ENCODE measurements at places on chromosomes 5 and 9.

DNA sequence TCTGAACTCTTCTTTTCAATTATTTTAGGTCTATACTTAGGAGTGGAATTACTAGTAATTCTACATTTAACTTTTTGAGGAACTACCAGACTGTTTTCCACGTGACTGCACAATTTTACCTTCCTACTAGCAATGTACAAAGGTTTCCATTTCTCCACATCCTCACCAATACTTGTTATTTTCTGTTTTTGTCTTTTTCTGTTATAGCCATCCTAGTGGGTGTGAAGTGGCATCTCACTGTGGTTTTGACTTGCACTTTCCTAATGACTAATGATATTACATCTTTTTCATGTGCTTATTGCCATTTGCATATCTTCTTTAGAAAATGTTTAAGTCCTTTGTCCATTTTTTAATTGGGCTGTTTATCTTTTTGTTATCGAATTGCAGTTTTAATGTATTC, 136.9 kb upstream of the EGFLAM start:
- DNase-seq, result no peak

DNA sequence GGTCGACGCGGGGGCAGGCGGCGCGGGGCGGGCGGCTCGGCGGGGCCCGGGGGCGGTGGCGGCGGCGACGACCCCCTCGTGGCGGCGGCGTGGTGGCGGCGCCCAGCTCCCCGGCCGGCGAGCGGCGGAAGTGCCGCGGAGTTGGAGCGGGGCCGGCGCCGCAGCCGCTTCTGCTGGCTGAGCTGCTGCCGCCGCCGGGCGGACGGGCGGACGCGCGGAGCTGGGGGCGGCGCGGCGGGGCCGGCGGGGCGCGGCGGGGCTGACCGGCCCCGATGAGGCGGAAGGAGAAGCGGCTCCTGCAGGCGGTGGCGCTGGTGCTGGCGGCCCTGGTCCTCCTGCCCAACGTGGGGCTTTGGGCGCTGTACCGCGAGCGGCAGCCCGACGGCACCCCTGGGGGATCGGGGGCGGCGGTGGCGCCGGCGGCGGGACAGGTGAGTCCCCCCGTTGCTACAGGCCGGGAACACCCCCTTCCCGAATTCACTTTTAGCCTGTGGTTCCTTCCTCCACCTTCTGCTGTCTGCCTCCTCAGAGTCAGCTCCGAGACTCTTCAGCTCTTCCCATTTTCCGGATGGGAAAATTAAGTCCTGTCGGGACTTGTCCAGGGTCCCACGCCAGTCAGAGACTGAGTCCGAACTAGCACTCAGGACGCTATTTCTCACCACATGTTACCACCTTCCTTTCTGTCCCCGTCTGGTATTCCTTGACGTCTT, at the start of gene GALNT10:
GALNT10 (plus strand) TSS at position 139 of the 710 bp plus-strand sequence; CDS start at position 273, 134 bp downstream.
- peak; percentile 72 for DNase-seq

DNA sequence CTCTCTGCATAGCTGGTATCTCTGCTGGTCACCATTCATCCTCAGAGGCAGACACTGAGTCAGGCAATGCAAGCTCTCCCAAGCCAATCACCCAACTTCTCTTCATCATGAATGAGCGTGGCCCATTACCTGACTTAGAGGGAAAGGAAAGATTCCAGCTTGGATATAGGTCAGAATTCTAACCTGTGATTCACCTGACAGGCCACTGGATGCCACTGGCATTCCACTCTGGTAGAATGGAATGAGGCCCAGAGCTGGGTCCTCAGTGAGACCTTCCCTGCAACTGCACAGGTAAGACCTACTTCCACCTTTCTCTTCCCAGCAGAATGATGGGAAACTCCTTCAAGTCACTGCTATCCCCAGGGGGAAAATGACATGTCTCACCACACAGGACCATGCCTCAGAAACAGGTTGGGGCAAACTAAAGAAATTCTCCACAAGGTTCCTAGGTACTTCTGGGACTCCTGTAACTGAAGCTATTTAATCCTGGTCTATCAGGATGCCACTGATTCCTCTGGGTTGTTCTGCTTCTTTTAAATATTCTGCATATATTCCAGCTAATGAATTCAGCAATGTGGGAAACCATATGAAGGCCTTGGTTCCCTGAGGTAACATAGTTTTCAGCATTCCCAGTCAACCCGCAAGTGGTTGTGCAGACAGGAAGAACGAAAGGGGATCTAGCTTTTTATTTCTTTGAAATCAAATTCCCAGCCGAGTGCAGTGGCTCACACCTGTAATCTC, 62.0 kb downstream of the SUSD1 start:
- peak; percentile 16 for DNase-seq

DNA sequence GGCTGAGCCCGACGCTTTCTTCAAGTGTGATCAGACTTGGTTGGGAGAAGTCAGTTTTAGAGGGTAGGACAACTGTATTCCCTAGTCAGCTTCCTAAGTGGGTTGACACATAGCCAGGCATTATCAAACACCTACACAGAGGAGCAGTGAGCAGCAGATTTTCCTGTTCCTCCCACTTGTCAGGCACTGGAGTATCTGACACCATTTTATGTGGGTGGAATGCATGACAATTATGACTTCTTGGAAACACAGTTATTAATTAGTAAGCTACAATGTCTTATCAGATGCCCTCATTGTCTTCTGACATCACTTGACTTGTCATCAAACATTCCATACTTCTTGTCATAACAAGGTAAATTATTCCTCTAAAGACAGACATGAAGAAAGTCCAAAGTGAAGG, 124.9 kb downstream of the IRX2 start:
- no peak for DNase-seq

DNA sequence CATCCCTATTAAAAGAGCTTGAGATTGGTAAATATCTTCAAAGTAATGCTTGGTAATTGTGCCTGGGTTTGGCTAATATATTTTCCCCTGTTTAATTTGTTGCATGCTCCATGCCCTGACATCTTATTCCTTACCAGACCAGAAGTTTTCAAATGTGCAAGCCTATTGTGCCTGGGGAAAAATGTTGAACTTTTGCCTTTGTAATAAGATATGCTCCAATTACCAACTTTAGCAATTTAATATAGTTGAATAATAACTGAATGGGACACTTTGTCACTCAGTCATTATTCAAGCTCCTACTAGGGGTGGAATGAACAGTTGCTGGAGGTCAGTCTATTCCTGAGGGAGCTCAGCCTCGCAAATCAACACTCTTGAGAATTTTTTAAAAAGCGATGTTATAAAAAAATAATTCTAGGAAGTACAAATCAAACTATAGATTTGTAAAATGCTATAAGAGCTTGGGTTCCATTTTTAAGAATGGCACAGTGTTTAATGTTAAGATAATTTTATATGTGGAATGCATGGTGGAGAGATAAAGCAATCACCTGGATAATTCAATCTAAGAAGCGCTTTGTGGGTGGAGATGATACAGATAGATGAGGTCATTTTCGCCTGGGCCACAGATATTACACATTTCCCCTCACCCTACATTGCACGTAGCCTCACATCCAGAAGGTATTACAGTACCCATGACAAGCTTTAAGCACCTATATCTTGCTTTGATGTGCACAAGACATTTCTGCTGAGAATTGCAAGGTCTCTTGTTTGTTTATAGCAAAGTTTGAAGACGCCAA, 231.8 kb downstream of the PIK3R1 start:
- no peak for DNase-seq

- DNase-seq, result no peak
Measured at GRCh38 chr5:176956756-176957155, 49.8 kb downstream of the UIMC1 start.

GRCh38 chr9:5843794-5844471, 11.0 kb upstream of the ERMP1 start:
- no peak for DNase-seq

- no peak for DNase-seq
Measured at GRCh38 chr9:114003351-114003750, 74.7 kb downstream of the AMBP start.

DNA sequence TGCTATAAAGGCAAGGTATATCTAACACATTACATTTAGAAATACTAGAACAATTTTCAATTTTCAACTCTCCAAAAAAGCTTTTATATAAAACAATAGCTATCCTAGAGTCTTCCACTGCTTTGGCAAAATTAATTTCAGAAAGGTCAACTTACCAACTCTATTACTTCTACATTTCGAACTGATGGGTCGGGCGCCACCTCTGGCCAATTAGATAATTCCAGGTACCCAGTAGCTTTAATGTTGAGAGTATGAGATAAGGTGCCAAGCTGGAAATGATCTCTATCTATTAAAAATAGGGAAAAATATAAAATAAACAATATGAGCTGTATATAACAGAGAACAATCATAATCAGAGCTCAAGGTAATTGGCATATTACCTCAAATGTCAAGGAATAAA, 166.6 kb downstream of the AP3B1 start:
- no peak for DNase-seq

- no peak for DNase-seq
Measured at GRCh38 chr9:19410594-19410993, 1.8 kb downstream of the ACER2 start.

GRCh38 chr5:132459983-132460838, 30.4 kb downstream of the IRF1 start:
- DNase-seq, result no peak

DNA sequence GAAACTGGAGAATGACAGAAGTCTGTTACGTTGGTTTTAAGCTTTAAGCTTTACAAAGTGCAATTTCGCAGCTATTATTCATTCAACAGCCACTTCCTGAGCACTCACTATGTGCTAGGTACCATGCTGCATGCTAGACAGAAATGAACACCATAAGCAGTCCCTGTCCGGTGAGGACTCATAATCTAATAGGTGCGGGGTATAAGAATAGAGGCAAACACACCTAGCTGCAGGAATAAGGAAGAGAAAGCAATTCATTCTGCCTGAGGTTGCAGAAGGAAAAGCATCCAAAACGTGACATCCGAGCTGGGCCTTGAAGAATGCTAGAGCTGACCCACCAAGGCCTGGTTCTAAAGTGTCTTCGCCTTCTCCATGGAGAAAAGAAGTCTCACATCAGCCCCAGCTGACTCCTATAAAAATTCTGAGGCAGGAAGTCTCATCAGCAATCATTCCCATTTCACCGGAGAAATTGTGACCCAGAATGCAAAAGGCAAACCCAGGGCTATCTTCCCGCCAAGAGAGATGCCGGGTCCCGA, 542 bp downstream of the FKBP15 start:
- DNase-seq, result no peak

GRCh38 chr5:60710362-60710761, 10.4 kb upstream of the DEPDC1B start:
- DNase-seq, result no peak

- DNase-seq, result no peak
Measured at GRCh38 chr9:127130661-127131538, 8.5 kb upstream of the ANGPTL2 start.

- no peak for DNase-seq
Measured at GRCh38 chr5:116068028-116068632, 16.7 kb upstream of the COMMD10 start.

- DNase-seq, result no peak
Measured at GRCh38 chr5:172691886-172692285, 50.8 kb downstream of the NEURL1B start.

- DNase-seq, result no peak
Measured at GRCh38 chr9:127580879-127581475, 31.1 kb upstream of the STXBP1 start.

DNA sequence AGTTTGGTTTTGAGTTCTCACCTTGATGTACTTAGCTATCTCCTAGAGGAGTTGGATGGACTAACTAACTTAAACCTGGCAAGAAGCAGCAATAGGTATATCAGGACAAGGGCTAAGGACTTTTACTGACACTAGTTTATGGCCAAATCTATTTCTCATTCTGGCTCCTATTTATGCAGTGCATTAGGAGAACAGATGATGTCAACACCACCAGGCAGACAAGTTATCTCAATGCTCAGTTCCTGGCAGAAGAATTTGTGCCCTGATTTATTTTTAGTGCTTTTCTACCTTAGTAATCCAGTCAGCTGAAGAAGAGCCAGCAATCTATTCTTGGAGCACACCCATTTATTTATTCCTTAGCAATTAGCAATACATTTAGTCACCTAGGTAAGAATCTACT, 30.7 kb upstream of the MYOT start:
- DNase-seq, result no peak

- no peak for DNase-seq
Measured at GRCh38 chr9:14213504-14213903, 100.4 kb downstream of the NFIB start.

DNA sequence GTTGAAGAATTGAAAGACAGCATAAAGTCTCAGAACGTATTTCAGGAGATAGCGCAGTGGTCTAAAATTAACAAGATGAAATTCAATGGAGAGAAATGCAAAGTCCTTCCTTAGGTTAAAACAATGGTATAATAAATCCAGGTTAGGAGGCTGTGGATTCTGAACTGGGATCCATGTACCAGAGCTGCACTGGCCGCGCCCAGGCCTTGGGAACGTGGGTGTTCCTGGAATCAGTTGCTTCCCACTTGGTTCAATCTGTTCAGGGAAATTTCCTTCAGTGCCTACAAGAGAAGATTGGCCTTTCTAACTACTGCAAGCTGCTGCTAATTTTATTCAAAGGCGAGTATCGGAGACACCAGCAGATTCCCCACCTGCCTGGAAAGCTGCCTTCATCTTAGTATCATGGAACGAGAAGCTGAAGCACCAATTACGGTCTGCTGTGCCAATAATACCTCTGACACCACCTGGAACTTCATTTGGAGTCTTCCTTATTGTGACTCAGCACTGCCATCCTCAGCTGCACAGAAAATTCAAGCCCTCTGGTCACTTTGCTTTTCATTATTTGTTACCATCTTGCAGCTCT, 14.3 kb upstream of the CTNND2 start:
- no peak for DNase-seq

DNA sequence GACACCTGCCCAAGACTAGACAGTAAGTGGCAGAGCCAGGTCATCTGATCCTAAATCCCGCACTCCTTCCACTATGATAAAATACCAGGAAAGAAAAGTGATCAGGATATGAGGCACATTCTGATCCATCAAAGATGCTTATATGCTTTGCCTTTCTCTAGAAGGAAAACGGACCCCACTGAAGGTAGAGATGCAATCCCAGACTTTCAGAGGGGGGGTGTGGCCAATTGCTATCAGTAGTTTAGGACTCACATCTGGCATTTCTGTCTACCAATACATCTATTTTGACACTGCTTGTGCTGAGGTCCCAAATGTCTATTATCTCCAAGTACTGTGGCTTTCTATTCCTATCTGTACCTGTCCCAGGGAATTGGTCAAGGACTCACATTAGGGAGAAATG, 1.7 kb downstream of the TRIM52 start:
- DNase-seq, result no peak

GRCh38 chr5:140131967-140132409, 6.3 kb downstream of the IGIP start:
- DNase-seq, result no peak

DNA sequence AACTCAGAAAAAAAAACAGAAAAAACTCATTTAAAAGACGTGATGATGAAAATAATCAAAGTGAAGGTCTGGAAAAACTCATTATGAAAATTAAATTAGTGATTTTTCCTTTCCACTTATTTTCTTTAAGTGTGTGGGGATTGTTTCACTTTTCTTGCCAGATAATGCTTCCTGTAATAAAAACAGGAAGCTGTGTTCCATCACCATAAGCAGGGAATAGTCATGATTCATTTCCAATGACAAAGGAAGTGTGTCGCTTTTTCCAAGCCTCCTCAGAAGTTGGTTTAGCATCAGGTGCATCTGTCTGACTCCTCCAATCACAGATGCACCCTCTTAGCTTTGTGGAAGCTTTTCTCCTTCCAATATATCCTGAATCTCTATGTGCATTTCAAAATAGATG, 2068.7 kb downstream of the MAT2B start:
- DNase-seq, result no peak

GRCh38 chr5:109704282-109704952, 14.7 kb downstream of the MAN2A1 start:
- DNase-seq, result no peak

GRCh38 chr9:133238272-133238850, 29.3 kb upstream of the OBP2B start:
- peak; percentile 48 for DNase-seq

GRCh38 chr5:158026304-158027031, 167.5 kb upstream of the CLINT1 start:
- no peak for DNase-seq
